Posterior cingulate gyrus (tissue), 11 donors: ENCODE measurements at places on chromosomes 2 and 18.

- DNase-seq: no peak
Measured at GRCh38 chr2:232659359-232659758, 26.0 kb downstream of the EFHD1 start.

DNA sequence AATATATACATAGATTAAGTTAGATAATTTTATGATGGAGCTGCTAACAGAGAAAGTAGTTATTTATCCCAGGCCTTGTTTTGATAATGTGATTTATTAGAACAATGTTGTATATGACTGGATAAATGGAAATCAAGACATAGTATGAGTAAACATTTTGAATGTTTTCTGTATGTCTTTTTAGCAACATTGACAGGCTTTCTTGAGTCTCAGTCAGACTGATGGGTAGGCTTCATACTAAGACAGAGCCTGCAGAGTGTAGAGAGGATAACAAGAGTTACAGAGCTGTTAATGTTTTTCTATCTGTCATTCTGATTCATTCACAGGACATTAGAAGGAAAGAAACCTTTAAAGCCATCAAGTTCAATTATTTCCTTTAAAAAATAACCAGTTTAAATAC, 478.5 kb downstream of the LRP1B start:
- no peak for DNase-seq

GRCh38 chr18:27030421-27030820, 154.7 kb downstream of the CHST9 start:
- no peak for DNase-seq

DNA sequence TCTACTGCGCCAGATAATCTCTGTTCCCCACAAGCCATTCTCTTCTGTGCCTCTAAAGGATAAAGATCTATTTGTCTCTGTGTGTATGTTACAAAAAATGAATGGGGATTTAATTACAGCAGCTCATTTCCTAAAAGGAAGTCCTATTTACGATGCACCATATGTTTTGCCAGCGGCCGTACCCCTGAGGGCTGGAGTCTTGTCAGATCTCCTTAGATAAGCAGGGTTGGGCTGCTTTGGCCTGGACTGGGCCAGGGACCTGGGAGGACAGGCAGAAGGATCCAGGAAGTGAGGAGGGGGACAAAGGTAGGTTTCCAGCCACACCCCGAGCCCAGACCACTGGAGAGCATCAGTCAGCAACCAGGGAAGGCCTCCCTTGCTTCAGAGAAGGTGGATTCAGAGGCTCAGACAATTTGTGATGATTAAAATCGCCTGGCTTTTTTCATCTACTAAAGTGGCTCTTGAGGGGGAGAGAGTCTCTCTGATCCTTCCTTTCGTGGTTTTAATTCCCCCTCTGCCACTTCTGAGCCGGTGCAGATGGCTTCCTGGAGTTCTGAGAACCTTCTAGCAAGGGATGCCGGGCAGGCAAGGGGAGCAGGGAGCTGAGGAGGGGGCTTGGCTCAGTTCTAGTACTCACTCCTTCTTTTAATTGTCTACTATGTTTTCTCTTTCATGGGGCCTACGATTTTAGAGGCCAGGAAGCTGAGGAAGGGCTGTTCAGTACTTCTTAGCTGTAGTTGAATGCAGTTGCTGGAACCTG, 42.1 kb downstream of the MYCN start:
- peak; percentile 49 for DNase-seq

DNA sequence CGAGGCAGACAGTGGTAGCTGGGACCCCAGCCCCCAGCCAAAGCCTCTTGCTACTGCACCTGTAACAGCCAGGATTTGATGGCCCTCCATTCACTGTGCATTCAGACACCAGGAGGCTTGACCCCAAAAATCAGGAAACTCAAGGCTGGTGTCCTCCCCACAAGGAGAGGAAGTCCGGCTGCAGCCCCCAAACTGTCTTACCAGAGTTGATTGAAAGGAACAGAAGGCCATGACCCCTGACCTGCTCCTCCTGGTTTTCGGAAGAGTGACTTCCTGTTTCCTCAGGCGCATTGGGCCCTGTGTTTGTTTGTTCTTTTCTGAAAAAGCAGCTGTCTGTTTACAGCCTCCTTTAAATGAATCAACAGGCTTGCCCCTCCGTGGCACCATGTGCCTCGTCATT, 111.6 kb downstream of the RNF144A start:
- peak; percentile 43 for DNase-seq

- DNase-seq: no peak
Measured at GRCh38 chr18:25672490-25672889, 320.5 kb upstream of the ZNF521 start.

DNA sequence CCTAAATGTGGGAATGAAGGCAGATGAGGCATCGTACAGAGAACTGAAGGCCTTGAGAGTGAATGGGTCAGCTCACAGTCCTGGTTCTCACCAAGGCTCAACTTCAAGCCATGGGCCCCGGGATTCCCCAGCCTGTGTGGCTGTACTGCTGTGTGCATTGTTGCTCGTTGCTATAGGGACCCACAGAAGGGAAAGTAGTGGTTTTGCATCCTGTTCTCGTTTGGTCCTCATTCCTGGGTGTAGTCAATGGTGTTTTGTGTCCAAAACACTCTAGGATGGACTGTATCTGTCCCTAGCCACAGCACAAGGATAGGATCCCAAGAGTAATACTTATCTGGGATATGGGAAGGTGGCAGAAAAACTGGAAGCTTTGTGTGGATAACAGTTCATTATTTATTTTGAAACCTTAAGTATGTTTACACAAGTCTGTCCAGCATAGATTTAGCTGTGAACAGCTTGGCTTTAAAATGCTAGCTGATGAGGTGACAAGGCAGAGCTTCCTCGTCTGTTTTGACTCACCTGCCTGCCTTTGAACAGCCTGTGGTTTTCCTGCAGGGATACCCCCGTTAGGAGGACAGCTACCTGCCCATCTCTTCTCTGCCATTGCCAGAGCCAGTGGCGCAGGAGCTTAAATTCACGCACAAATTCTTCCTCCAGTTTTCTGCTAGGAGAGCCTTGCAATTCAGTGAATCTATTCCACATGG, 85.0 kb downstream of the WDSUB1 start:
- no peak for DNase-seq

- DNase-seq: no peak
Measured at GRCh38 chr2:18132697-18133096, 254.2 kb downstream of the KCNS3 start.

- no peak for DNase-seq
Measured at GRCh38 chr2:135151615-135152014, 99.5 kb downstream of the RAB3GAP1 start.

DNA sequence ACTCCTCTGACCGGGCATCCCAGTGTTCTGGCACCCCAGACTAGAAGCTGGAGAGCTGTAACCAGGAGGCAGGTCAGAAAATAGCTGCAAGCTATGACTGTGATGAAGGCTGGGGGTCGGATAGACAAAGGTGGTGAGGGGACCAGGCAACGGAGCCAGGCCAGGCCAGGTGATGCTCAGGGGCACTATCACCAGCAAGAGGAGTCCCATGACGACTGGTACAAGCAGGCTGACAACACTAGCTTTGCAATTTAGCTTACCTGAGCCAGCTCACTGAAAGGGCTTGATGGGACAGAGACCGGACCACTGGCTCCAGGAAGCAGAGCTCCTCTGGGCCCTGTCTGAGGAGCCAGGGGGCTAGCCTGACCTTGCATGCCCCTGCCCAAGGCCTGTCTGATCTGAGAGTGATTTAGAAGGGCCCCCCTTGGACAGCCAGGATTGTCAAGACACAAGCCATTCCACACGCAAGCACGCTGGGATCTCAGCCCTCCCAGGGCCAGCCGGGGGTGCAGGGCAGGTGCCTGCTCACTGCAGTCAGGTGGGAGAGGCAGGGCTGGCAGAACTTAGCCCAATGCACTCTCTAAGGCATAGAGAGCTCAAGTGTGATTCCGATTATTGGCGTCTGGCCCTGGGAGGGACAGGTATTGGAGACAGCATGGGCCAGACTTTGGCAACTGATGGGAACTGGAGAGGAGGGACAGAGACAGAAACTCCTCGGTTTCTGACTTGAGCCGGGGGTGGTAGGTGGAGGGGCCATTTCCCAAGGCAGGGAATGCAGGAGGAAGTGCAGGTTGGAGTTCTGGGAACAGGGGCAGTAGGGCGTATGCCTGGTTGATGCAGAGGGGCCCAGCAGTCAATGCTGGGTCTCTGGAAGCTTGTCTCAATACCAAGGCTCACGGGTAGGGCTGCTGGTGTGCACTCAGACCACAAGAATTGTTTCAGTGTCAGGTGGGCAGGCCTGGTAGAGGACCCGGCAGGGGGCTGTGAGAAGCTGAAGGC, 47.7 kb downstream of the MYO7B start:
- no peak for DNase-seq

- DNase-seq: no peak
Measured at GRCh38 chr2:173903601-173904394, 61.4 kb downstream of the SP3 start.

DNA sequence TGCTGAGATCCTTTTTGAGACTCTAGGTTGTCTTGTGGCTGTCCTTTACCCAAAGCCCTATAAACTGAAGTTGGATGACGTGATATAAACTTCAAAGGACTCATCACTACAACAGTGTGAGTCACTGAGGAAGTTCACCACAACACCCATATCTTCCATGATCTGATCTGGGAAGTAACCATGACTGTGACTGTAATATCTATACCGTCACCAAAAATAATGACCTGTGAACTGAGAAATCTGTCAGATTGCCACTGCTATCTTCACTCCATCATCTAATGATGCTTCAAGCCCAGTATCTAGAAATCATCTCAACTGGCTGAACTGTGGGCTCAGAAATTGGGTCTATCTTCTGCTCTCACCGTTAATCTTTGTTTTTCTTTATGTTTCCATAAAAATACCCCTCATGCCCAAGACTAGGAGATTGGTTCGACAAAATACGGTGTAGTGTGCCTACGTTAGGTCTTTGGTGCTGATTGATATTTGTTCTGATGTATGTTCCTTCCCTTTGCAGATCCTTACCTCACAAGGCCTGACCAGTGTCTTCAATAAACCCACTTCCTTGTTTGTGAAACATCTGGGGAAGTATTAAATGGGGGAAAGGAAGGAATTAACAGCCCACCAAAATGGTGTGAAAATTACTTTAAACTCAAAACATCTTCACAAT, 78.2 kb downstream of the MYL12B start:
- no peak for DNase-seq

DNA sequence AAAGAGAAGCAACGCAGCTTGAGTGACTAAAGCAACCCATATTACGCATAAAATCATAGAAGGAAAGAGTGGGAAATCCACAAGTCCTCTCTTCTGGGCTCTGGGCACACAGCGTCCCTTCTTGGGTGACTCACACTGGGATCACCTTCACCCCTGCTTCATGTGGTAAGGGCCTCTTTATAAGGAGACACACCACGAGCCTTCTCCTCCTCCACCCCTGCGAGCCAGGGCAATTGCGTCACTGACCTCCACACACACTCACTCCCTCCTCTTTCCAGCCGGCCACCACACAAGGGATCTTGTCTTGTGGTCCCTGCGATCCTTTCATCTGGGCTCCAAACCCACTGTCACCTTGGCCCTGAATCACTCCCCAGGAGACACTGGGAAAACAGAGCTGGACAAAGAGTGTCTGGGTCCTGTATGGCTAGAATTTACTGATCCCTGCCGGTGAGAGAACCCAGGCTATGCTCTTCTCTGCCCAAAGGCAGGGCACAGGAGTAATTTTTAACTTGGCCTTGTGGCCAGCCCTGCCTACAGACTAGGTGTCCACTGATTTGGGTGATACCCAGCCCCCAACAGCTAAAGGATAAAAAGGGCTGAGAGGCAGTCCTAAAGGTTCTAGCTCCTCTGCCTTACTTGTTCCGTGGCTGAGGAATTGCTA, 35.3 kb downstream of the NHEJ1 start:
- peak; percentile 59 for DNase-seq

- no peak for DNase-seq
Measured at GRCh38 chr18:44041961-44042360, 638.7 kb upstream of the SETBP1 start.

- no peak for DNase-seq
Measured at GRCh38 chr2:233426619-233427342, 72.5 kb downstream of the DGKD start.

- no peak for DNase-seq
Measured at GRCh38 chr2:216588861-216589710, 44.1 kb upstream of the IGFBP2 start.
